SK-N-DZ (cell line): ENCODE measurements at places on chromosomes 5 and 9.

- DNase-seq, result no peak
These were observed 63.6 kb downstream of the INIP start for GRCh38 chr9:112654282-112654681.

GRCh38 chr5:94796586-94796985 lies 178.1 kb downstream of the SLF1 start:
- no peak for DNase-seq

DNA sequence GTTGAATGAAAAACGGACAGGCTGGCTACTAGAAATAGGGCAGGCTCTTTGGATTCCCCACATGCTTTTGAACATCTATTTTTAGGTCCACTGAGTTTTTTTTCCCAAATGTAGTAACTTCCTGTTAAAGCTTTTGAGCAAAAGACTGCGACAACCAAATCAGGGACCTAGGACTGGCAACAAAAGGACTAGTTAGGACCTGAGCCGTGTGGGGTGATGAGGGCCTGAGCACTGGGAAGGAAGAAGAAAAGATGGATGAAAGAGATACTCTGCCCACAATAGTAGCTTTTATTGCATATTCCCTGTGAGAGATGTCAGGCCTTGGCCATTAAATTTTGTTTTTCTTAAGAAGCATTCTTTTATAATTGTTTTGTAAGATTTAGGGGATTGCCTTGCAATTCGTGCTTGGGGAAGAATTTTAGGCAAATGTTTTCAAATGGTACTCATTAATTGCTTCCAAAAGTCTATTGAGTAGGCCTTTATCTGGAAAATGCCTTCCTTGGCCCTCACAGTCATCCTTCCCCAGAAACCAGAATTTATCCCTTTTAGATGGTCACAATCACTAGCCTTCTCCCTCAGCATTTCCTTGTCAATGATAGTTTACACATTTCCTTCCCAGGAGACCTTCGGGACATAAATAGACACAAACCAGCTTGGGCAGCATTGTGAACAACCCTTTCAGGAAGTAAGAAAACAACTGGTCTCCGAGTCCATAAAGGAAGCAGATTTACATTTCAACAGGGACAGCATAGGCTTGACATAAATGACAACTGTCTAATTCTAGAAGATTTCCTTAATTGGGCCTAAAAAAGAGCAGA lies 166.5 kb downstream of the RMI1 start:
- no peak for DNase-seq

- DNase-seq, result no peak
These were observed 1.2 kb downstream of the TENT4A start for GRCh38 chr5:6714226-6715041.

- DNase-seq, result no peak
These were observed 17.2 kb downstream of the TMEM252 start for GRCh38 chr9:68523367-68523936.

- no peak for DNase-seq
These were observed 14.0 kb downstream of the NDUFS6 start for GRCh38 chr5:1815071-1815786.

DNA sequence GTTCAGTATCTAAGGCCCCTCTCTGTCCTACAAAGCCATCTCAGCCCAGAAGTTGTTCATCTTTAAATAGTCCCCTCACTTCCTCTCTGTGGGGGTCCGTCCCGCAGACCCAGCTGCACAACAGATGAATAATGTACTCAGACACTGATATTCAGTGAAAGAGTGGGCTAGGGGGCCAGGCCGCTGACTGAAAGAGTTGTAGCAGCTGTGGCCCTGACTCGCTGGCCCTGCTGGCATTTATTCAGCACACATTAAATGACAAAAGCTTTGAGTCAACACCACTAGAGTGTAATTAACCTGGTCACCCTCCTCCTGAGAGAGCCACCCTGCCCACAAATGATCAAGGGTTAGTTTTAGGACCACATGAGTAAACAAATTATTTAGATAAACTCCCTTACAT lies 76.3 kb downstream of the MED10 start:
- DNase-seq, result no peak

GRCh38 chr5:116076496-116076895 lies 8.3 kb upstream of the COMMD10 start:
- no peak for DNase-seq

DNA sequence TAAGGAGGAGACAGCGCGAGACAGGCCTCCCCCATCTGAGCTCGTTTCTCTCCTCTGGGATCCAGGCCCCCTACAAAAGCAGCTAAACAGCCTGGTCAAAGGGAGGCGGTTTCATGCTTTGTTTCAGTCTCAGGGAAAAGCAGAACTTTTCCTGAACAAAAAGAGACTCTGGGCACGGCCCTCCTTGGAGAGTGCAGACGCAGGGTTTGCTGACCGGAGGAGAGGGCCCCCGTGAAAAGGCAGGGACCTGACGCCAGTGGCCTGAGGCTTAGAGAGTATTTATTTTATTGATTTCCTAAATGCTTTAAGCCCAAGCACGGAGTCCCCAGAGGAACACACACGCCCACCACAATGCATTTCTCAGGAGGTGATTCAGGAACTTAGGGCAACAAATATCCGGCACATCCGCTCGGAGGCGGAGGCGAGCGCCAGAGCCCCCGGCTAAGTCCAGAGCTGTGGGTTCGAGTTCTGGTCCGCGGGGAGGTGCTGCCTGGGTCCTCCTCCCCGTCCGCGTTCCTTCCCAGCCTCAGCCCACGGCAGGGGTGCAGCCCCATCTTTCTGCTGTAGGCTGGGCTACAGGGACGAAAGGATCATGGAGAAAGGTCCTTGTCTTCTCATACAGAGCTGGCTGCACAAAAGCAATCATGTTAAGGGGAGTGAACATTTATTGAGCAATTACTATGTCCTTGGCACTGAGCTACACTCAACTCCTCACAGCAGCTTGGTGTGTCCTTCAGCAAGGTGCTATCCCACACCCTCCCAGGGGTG lies 40.0 kb downstream of the PTGES start:
- DNase-seq, result no peak

GRCh38 chr9:130498918-130499698 lies 54.3 kb downstream of the ASS1 start:
- no peak for DNase-seq

- no peak for DNase-seq
These were observed 1793.1 kb downstream of the EFNA5 start for GRCh38 chr5:105877592-105877991.

- no peak for DNase-seq
These were observed 143.6 kb downstream of the PDE4D start for GRCh38 chr5:59749782-59750520.

GRCh38 chr5:77864997-77865396 lies 88.9 kb upstream of the TBCA start:
- no peak for DNase-seq

DNA sequence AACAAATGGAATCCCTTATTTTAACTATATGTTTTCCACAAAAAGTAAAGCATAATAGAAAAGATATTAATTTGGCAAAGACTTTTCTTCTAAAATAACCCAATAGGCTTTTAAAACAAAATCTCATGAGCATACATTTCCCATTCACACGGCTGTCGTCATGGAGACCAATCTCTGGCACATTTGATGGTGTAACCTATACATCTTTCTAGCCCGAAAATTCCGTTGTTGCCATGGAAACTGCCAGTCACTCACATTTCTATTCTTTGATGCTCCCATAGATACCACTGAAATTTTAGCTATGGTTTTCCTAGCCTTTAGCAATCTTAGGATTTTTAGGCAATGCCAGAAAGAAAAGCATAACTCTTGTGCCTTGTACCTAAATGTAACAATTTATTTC lies 262.9 kb upstream of the TRPM3 start:
- no peak for DNase-seq

GRCh38 chr5:170757182-170757601 lies 26.3 kb upstream of the GABRP start:
- no peak for DNase-seq
